Activated CD8-positive, alpha-beta T cell treated with anti-CD3 and anti-CD28 coated beads, Interleukin-2, amount 10 ng/mL, durations not matched to agents 7 days and 5 days (primary cell): ENCODE measurements at places on chromosomes 6 and 20. TPM values are rescaled to one million over a fixed set of nuclear protein-coding genes. Genes with fewer than 3 reads are reported as not detected.

Gene RPP21
- 37.3 TPM for total RNA-seq

Gene SLC22A3
- total RNA-seq = not detected

Gene CALHM4
- total RNA-seq = not detected

Gene SLC32A1
- total RNA-seq = not detected

Gene DNMT3B
- 10.0 TPM for total RNA-seq

Gene MOG
- not detected for total RNA-seq

Gene ZNF184
- total RNA-seq = 11.6 TPM

- DNase-seq = peak; percentile 24
These were observed 42.3 kb downstream of the SLC22A23 start for GRCh38 chr6:3414327-3415081.

DNA sequence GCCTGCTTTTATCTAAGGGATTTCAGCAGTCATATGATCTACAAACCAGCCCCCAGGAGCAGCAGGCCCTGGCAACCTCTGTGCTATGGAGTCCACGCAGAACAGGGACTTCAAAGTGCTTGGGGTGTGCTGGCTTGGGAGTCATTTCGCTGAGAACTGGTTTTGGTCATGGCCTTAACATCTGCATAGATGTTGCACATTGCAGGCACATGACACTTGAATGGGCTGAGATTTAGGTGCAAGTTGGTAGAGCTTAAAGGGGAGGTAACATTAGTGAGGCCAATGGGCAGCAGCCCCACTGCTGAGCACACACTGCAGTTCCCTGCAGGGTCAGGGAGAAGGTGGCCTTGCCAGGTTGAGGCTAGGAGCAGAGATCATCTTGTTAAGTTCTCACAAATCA is 43.6 kb downstream of the RREB1 start:
- no peak for DNase-seq

DNA sequence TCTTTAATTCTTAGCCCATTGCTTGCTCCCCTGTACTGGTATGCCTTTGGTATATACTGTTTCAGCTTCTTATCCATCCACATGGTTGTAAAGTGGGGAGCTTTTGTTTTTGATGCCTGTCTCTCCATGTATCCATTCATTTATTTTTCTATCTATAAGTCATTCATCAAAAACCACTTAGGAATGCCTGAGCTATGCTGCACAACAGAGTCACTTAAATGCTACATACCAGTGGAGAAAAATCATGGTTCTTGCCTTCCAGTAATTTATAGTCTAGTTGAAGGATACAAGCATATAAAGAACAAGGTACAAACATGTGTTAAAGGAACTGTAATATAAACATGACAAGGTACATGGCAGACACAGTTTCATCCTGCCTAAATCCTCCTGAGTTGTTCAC is 347.3 kb downstream of the NRN1 start:
- DNase-seq = no peak

GRCh38 chr6:91358986-91359385 is 772.1 kb upstream of the MAP3K7 start:
- DNase-seq = no peak

DNA sequence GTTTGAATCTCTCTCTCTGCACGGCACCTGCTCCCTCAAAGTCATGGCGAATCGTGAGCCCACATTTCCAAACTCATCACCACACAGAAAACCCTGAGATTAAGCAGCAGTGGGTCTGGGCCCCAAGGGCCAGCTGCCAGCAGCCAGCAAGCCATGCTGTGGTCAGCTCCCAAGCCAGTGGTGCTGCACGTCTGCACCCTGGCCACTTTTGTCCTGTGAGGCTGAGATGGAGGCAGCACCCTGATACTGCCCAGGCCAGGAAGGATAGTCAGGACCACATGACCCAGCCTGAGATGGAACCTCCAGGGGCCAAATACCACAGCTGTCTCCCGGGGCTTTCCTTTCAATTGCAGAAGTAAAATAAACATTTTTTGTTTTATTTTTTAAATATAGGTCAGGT is 93.9 kb downstream of the PRND start:
- no peak for DNase-seq

- DNase-seq = no peak
These were observed 81.0 kb upstream of the FOXQ1 start for GRCh38 chr6:1230689-1231605.

DNA sequence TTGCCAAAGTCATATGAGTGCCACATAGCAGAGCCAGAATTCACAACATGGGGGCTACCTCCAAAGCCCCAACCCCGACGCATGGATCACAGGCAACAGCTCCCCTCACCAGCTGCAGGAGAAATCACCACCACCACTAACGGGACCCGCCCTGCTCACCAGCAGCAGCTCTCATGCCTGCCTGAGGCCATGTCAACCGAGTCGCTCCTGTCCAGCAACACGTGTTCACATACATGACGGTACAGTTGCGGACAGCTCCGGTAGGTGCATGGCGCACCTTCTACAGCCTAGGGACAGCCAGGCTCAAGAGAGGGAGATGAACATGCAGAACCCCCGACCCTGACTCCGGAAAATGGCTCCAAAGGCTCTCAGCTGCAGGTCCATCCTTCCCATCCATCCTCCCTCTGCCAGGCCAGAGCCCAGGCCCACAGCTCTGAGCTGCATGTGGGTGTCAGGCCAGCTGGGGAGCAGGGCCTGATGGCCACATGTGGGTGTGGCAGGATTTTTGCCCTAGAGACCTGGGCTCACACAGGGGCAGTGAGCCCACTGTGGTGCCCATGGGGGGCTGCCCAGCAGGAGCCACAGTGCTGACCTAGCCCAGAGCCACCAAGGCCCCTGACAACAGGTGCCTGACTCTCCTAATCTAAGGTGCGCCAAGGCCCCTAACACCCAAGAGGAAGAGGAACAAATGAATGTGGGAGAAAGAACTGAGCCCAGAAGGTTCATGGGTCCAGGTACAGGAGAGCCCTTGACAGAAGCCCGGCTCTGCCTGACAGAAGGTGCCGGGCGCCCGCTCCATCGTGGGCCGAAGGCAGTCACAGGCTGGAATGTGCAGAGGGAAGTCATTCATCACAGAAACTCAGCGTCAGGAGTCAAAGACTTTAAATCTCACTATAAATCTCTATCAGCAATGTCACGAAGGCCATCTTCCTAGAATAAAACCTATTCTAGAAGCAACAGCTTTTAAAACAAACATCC is 10.5 kb downstream of the RPS6KA2 start:
- DNase-seq = no peak

DNA sequence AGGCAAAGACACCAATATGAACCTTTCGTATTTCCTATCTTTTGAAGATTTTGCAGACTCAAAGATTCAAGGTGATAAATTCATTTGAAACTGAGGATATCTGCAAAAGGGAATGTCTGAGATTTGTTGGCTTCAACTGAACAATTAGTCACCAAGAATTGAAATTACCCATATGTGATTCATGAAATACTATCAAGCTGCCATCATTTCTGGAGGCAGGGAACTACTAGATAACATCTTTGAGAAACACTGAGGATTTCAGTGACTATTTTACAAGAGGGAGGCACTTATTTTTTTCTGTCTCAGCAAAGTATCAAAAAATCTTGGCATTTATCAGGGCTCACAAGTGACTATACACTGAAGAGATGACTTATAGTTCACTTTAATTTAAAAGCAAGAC is 39.8 kb upstream of the MMS22L start:
- no peak for DNase-seq

GRCh38 chr6:11701573-11701972 is 77.0 kb downstream of the ADTRP start:
- no peak for DNase-seq

- no peak for DNase-seq
These were observed 54.3 kb upstream of the GPR31 start for GRCh38 chr6:167211881-167212712.

DNA sequence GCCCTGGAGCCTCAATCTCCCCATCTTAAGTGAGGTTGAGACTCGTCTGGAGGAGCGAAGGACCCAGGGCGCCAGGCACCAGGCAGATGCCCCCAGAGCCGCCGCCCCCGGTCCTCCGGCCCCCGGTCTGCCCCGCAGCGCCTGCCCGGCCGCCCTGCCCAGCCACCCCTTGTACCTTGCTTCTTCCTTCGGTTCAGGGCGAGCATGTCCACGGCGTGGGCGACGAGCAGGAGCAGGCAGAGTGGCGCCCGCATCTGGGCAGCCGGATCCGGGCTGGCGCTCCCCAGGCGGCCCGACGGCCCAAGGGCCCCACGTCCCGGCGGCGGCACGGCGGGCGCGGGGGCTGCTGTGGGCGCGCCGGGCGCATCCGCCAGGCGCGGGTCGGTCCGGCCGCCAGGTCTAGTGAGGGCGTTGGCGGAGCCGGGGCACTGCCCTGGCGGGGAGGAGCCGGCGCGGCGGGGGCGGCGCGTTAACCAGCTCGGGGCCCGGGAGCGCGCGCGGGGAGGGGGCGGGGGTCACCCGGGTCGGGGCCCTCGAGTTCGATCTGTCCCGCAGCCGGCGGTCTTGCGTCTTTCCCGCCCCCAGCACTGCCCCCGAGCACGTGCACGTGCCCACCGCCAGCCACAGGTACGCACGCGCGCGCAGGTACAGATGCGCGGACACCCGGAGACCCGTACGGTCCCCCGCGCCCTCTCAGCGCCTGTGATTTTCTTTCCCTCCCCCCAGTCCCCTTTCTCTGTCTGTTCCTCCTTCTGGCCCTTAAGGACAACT is at the start of gene RSPO4:
Gene RSPO4, minus strand, starts transcription at position 401 of the 771 bp plus-strand sequence. Its CDS starts 147 bp downstream, at position 254.
- DNase-seq = no peak

DNA sequence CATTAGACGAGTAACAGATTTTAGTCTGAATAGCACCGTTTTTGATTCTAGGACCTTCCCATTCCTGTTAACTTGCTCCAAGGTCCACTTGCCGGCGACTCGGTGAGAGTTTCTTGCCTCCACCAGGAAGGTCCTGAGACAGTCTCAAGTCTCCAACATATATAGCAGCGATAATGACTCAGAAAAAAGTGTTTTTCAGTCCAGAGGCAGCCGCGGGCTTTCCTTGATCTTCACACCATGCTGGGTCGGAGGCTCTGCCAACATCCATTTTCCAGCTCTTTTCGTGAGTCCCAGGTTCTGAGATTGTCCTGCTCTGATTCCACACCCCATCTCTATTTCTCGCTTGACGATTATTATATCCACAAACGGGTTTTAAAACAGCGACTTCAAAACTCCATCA is 170.5 kb downstream of the GPX5 start:
- DNase-seq = no peak

DNA sequence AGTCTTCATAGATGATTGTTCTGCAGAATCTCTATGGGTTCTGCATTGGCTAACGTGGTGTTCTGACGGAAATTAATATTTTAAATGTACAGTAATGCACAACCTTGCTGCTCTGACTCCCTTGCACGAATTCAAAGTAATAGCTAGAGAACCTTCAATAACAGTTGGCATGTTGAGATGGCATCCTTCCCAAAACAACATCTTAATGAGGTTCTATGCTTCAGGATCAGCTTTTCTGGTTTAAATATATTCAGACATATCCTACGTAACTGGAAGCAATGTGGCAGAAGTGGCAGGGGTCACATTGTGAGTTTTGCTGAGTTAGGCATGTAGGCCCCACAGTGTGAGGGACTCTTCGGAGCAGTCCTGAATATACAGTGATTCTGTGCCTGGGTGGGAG is 25.7 kb downstream of the DSE start:
- no peak for DNase-seq
